Stimulated activated memory B cell treated with anti-CD40 and anti-IgM and Interleukin-4, amounts not matched to agents 10 μg/mL and 1 μg/mL and 100 μg/mL, for 72 hours (primary cell): ENCODE measurements at places on chromosomes 1 and 21.

DNA sequence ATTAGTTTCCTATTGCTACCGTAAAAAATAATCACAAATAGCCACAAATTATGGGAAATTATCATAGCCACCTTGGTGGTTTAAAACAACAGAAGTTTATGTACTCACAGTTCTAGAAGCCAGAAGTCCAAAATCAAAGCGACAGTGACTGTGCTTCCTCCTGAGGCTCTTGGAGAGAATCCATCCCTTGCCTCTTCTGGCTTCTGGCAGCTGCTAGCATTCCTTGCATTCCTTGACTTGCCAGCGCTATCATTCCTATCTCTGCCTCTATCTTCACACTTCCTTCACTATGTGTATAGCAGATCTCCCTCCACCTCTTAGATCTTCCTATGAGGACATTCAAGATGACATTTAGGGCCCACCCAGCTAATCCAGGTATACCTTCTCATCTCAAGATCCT is 180.1 kb upstream of the USP25 start:
- no peak for ATAC-seq

DNA sequence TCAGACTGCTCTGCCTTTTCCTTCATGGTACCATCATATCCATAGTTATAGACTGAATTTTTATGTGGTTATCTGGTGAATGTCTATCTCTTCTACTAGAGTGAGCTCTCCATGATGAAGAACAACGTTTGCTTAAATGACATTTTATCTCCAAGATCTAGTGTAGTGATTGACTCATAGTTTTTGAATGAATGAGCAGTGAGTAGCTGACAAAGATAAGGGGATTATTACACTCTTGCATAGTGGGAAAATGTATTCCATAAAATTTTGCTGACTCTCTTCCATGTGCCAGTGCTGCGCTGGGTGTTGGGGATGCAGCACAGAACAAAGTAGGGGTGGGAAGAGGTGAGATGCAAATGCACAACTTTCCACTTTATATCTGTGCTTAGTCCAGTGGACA is 147.7 kb downstream of the TGFB2 start:
- no peak for ATAC-seq

DNA sequence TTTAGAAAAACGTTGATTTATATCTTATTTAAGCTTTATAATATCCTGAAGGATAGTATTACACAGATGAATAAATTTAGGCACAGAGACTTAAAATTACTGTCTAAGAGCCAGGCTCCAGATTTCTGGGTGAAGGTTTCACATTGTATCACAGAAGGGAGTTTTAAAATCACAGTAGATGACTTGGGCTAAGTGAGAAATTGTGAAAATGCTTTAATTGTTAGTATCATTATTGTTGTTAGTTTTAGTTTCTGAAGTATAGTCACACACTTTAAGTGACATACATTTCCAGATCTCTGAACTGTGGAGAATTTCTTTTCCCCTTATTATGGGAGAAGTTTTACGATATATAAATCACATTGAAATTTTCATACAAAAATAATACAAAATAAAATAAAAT is 83.5 kb downstream of the NDUFS5 start:
- ATAC-seq: no peak

GRCh38 chr21:24183077-24183476 is 1424.2 kb downstream of the MRPL39 start:
- ATAC-seq: no peak

GRCh38 chr1:153429266-153430165 is 13.2 kb downstream of the S100A7A start:
- ATAC-seq: no peak

GRCh38 chr1:160217481-160218051 is 12.4 kb downstream of the PEA15 start:
- no peak for ATAC-seq

- ATAC-seq: no peak
Observed at GRCh38 chr1:42130061-42130660, 23.0 kb upstream of the GUCA2B start.

DNA sequence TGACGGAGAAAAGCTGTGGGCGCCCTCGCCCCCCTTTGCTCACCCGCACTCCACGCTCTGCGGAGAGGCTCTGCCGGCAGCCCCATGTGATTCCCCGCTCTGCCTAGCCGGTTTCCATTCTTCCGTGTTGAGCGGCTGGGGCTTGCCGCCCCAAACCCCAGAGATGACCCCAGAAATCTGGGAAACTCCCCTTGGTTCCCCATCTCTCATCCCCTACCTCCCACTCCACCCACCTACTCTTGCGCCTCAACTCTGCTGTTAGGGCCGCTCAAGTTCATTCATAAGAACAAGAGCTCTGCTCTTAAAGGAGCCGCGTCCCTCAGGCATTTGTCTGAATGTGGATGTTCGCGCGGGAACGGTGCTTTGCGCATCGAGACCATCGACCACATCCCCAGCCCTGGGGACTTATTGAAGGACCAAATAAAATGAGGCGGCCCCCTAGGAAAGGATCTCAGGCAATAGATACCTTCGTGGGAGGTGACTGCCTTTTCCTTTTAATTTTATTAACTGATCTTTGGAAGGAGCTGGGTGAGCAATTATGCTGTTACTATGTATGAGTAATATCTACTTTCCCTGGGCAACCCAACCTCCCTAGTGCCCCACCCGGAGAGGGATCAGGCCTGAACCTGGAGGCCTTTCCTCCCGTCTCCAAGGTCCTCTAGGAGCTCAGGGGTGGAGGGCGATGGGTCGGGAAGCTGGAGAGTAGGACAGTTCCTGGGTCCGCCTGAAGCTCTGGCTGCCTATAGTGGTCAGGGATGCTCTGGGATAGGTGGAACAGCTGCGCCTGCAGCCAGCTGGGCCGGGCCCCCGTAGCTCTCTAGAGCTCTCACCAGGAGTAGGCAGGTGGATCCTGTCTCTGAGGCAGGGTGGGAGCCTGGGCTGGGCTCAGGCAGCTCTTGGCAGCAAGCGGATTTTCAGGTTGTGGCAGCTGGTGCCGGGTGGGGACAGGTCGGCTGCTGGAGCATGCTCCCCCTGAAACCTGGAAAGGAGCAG is 898 bp downstream of the MFSD2A start:
- ATAC-seq: peak; percentile 74

DNA sequence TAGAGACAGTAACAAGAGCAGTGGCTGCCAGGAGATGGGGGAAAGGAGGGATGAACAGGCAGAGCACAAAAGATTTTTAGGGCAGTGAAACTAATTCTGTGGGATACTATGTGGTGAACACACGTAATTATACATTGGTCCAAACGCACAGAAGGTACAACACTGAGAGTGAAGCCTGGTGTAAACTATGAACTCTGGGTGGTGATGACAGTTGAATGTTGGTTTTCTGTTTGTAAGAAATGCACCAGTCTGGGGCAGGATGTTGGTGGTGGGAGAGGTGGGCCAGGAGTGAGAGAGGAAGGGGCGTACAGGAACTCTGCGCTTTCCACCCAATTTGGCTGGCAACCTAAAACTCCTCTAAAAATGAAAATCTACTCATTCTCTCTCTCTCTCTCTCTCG is 50.2 kb upstream of the TIAM1 start:
- ATAC-seq: no peak
